ENCODE measurements at places on chromosomes 2 and 18. TPM values are rescaled to one million over a fixed set of nuclear protein-coding genes. Genes with fewer than 3 reads are reported as not detected.

- DNase-seq = no peak
Measured at GRCh38 chr18:62788111-62788510, 72.8 kb downstream of the PHLPP1 start.

DNA sequence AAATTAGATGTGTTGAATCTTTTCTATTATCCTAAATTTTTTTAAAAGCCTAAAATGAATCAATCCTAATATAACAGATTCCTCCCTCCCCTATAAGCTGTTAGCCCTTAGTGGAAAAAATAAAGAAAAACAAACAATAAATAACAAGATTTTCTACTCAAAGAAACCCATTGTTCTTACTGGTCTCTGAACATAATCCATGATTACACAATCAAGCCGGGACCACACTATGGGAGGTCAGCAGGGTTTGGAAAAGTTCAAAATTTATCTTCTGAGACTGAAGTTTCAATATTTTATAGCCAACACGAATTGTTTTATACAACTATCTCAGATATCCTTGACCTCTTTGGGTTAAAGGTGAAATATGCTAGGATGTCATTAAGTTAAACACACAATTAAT, 57.9 kb downstream of the DPP4 start:
- no peak for DNase-seq

The SIX3 gene
- not detected for total RNA-seq

- DNase-seq = no peak
Measured at GRCh38 chr2:112782234-112782799, 2.0 kb downstream of the IL1A start.

GRCh38 chr18:74407888-74408287, 49.2 kb downstream of the DIPK1C start:
- DNase-seq = no peak

The MREG gene
- total RNA-seq = 22.1 TPM

GRCh38 chr2:70574618-70575017, 21.0 kb upstream of the TGFA start:
- no peak for DNase-seq

GRCh38 chr2:162175714-162176113, 23.7 kb upstream of the GCG start:
- DNase-seq = no peak

GRCh38 chr2:206250041-206250897, 24.2 kb upstream of the ZDBF2 start:
- DNase-seq = no peak

GRCh38 chr2:240599141-240599583, 12.6 kb downstream of the CAPN10 start:
- DNase-seq = no peak

GRCh38 chr2:79640001-79640400, 127.2 kb downstream of the CTNNA2 start:
- no peak for DNase-seq

The IHH gene
- total RNA-seq = 0.29 TPM

DNA sequence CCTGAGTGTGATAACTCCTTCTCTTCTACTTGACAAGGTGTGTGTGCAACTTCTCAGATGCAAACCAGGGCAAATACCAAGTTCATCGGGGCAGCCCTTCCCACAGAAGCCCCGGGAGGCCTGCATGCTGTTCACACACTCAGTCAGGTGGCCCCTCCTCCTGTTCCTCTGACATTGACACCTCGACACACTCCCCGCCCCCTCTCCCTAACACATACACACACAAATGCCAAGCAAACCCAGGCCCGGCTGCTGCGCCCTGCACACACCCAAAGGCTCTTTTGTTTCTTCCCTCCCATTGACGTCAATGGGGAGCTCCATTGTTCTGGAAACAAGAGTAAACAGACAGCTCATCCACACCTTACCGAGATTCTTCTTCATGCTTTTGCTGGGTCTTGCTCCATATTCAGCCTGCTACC, 1.7 kb upstream of the PER2 start:
- DNase-seq = no peak

GRCh38 chr2:23566241-23567142, 181.5 kb downstream of the KLHL29 start:
- no peak for DNase-seq

The ZBTB7C gene
- under 0.01 TPM for total RNA-seq

GRCh38 chr18:22455425-22456115, 37.9 kb upstream of the CTAGE1 start:
- DNase-seq = no peak

- DNase-seq = no peak
Measured at GRCh38 chr2:217555081-217555876, 447.5 kb downstream of the TNS1 start.

DNA sequence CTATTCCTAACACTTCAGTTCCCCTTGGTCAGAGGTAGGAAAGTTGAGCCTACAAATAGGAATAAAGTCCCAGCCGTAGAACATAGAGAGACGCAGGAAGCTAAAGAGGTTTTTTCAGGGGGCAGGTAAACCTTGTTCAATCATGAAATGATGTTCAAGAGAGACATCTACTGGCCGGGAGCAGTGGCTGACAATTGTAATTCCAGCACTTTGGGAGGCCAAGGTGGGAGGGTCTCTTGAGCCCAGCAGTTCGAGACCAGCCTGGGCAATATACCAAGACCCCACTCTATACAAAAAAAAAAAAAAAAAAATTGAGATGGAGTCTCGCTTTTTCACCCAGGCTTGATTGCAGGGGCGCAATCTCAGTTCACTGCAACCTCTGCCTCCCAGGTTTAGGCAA, 66.7 kb upstream of the DNAJC10 start:
- DNase-seq = no peak

DNA sequence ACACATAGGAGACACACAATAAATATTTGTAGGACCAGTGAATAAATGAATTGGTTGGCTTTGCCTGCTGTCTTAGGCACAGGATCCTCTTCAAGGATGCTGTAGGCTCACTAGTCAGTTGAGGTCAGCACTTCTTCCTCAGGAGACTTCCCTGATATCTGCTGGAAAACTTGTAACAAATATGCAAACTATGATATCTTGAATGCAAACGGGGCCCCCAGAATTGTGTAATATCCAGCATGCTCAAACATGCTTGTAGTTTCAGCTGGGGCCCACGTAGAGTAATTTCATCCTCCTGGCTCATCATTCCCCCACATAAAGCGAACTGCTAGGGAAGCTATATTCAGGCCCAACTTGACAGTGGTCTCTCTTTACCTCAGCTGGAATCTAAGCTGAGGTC, 43.6 kb downstream of the POLE4 start:
- no peak for DNase-seq

The ABCB11 gene
- not detected for total RNA-seq

The IFIH1 gene
- total RNA-seq = 8.4 TPM

The WNT6 gene
- not detected for total RNA-seq

The TMEM37 gene
- 1.2 TPM for total RNA-seq

DNA sequence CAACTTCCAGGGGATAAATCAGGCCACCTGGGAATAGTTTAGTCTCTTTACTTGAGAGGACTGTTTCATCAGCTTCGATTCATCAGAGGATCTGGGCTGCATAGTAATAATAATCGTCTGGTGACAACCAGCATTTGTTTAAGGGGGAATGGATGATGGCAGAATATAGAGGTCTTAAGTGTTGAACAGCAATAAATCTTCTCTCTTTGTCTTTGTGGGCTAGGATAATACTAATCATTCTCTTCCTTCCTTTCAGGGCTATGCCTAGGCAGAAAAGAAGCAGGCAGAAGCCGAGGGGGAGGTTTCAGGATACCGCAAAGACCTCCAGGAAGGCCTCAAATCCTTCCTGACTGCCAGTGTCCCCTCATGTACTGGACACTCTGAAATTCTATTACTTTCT, 150.4 kb upstream of the GAREM1 start:
- no peak for DNase-seq

The ADD2 gene
- total RNA-seq = 23.0 TPM

DNA sequence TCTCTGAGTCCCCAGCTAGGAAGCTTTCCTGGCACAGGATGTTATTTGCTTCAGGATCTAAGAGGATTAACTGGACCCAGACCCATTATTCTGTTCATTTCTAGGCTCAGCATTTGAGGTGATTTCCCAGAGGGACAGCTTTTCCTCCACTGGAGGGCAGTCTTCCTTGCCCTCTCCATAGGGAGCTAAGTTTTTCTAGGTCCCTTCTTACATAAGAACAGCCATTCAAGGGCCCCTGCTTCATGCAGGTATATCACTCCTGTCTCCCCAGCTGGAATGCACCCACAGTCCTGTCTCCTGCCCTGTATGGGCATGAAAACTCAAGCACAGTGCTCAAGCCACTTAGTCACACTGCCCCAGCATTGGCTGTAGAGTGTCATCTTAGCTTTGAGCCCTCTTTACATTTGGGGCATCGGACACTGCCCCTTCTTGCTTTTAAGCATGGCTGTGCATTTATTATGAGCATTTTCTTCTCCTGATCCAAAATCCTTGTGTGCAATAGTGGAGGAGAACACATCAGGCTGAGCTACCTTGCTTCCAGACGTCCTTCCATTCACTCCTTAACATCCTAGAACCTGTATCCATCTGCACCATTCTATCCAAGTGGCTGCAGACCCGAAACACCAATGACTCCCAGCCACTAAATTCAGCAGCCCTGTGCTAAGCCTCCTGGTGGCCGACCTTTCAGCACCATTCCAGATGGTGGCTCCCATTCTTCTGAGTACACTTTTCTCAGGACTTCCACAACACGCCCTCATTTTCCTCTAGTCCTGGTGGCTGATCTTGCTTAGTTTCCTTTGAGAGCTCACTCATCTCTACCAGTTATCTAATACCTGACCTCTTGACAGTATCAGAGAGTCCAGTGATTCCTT, 80.0 kb downstream of the COPS8 start:
- DNase-seq = no peak

The OSGEPL1 gene
- total RNA-seq = 11.4 TPM

DNA sequence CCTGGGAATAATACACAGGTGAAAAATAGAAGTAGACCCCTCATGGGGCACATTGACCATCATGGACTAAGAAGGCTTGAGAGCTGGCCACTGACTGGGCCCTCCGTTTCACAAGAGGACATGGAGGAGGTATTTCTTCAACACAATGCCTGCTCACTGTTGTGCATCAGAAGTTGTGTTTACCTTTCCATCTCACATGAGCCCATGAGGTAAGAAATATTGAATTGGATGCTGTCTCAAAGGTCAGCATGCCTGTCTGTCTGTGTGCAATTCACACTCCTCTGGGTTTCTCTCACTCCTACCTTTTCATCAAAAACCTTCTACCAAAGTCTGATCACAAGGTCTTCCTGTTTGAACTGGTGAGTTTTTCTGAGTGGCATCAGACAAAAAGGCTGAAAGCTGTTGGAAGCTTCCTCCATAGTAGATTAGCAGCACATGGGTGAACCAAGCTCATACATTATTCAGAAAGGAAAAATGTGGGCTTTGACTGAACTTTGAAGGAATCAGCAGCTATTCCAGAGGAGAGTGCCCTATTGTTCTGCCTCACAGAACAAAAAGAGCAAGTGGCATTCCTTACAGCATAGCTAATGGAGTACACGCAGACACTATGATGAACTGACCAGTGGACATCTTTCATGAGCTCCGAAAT, 143.2 kb upstream of the RND3 start:
- peak; percentile 93 for DNase-seq

GRCh38 chr2:39541011-39541930, 104.2 kb upstream of the MAP4K3 start:
- no peak for DNase-seq

DNA sequence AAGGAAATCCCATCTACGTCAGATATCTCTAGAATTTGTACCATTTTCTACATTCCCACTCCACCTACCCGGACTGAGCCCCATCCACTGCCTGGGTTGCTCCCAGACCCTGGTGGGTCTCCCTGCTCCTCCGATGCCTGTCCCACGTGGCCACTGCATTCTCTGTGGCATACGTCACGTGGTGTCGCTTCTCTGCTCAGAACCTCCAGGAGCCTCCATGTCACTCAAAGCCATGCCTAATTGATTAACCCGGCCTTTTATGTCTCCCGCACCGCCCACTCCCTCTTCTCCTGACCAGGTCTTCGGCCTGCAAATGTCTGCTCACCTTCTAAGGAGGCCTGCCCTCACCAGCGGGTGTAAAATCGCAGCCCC, 176.6 kb downstream of the HDAC4 start:
- no peak for DNase-seq

DNA sequence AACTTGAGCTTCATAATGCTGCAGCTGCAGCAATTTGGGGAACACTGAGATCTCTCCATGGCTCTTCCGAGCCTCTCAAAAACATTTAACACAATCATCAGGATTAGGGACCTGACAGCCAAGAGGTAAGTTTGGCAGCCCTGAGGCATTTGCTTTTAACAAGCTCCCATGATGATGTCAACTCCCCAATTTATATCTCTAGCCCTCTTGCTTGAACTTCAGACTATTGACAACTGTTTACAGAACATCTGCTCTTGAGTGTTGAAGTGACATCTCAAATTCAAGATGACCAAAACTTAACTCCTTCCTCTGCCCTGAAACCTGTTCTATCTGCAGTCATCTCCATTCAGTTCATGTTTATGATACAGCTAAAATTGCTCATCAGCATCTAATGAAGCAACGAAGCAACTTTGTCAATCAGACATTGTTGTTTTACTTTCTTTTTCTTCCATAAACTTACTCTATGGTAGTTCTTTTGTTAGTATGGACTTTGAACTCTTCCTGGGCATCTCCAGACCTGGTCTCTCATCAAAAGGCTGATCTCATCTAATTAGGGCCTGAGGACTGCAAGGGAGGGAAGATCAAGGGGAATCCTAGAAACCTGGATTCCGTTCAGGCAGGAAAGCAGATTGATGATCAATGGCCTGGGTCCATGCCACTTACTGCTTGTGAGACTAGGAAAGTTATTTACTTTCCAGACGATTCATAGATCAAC, 48.1 kb downstream of the SEMA4F start:
- peak; percentile 69 for DNase-seq

The RBFA gene
- 65.2 TPM for total RNA-seq

The ZNF519 gene
- 7.7 TPM for total RNA-seq

DNA sequence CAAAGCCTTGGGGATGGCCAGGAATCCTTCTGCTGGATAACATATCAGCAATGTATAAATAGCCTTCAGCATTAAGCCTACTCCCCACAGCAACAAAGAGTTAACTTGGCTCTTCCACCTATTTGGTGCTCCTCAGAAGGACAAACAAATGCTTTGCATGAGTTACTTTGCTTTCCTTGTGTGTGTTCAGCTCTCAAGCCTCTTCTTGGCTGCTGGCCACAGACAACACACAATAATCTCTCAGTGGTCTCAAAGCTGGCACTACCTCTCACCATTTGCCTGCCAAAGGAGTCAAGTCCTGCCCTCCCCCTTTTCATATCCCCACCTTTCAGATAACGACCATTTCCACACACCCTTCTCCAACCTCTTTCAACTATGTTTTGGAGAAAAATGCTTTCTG, 17.5 kb downstream of the FTCDNL1 start:
- no peak for DNase-seq

- peak; percentile 93 for DNase-seq
Measured at GRCh38 chr18:3624935-3625741, 175.2 kb downstream of the TGIF1 start.

The IL1R2 gene
- total RNA-seq = 5.4 TPM

The VPS4B gene
- total RNA-seq = 32.1 TPM
